GM06990 (cell line): ENCODE measurements at places on chromosomes 4 and X.

- no peak for DNase-seq
These were observed 30.4 kb upstream of the PAGE1 start for GRCh38 chrX:49725923-49726904.

DNA sequence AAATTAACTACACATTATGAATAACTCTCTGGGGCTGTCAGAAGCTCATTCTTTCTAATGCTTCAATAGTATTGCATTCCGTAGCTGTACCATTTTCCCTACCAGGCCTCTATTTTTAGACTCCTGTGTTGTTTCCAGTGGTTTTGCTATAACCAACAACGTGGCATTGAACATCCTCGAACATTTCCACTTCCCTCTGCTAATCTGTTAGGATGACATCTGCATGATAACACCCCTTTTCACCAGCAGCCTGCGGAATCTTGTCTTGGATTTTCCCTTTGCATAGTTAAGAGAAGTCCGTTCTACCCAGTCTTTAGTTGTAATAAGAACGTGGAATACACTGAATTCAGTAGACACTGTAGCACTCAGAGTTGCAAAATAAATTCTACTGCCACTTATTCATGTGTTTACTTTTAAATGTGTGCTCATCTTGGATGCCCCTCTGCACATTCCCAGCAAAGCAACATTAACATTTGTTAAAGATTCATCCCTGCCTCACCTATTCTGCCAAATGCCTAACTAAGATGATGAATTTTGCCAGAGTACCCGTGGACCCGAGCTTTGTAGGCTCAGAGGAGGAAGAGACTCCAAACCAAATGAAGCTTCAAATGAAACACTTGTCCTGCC, 55.6 kb downstream of the SEL1L3 start:
- no peak for DNase-seq

- DNase-seq = peak; percentile 31
These were observed 73.7 kb downstream of the ELOVL6 start for GRCh38 chr4:110124711-110125110.

GRCh38 chrX:48794911-48795515, 6.9 kb upstream of the HDAC6 start:
- DNase-seq = no peak

DNA sequence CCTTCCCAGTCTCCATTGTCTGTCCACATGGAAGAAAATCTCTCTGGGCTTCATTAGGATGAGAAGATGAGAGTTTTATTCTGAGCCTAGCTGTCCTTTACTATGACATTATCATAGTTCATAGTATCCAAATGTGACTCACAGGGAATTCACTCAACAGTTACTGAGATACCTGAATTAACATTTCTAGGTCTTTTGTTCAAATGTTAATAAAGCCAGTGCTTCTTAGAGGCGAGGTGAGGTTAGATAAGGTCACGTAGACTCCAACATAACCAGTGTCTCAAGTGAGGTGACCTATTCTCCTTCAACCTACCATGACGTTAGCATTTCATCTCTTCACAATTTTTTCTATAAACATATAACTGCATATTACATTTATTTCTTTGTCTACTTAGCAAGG, 67.2 kb downstream of the PALLD start:
- no peak for DNase-seq

- DNase-seq = no peak
These were observed 51.9 kb upstream of the LAS1L start for GRCh38 chrX:65586491-65586890.

GRCh38 chr4:16056681-16057385, 27.0 kb downstream of the PROM1 start:
- DNase-seq = no peak

DNA sequence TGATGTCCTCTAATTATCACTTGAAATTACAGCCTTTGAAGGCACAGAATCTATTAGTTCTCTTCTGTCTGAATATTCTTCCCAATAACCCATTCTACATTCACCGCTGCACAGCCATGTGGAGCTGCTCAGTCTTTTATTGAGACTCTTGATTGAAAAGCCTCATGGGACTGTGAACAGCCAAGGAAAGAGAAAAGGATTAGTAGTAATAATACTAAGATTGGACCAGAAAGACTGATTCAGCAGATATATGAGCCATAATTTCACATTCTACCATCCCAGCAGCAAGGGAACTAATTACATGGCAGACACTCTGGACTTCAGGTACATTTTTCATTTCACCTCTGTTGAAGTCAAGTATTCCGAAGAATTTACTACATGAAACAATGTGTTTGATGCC, 2471.7 kb downstream of the ARAP2 start:
- no peak for DNase-seq

DNA sequence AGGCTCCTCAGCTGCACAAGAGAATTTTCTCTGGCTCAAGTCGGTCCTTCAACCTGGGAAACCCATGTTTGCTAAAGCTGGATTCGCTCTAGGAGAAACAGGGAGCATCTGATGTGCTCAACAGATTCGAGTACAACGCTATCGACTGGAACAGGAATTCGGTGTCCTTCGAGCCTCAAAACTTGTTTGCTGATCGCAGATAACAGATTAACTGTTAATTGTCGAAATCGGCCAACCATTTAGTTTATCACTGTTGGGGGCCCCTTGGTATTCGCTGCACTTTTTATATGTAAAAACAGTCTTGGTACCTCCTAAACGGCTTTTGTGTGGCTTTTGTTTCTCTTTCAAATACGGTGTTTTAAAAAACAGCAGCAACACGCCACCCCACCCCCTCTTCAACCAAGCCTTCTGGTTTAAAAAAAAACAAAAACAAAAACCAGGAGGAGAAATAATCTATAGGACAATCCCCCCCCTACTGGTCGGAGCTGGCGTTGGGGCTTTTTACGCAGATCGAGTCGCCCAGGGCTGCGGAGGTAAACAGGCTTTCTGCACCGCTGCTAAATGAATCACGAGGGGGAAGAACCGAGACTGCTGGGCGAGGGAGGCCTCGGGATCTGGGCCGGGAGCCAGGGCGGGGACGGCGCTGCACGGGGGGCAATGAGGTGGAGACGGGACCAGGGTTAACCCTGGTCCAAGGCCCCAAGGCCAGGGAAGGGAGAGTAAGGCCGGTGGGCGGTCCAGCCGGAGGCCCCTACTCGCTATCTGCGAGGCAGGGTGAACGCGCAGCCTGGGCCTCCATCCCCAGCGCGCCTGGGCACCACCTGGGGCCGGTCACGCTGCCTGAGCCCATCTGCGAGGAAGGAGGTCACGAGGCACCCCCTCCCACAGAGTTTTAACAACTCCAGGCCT, 71.7 kb upstream of the BCOR start:
- peak; percentile 80 for DNase-seq

DNA sequence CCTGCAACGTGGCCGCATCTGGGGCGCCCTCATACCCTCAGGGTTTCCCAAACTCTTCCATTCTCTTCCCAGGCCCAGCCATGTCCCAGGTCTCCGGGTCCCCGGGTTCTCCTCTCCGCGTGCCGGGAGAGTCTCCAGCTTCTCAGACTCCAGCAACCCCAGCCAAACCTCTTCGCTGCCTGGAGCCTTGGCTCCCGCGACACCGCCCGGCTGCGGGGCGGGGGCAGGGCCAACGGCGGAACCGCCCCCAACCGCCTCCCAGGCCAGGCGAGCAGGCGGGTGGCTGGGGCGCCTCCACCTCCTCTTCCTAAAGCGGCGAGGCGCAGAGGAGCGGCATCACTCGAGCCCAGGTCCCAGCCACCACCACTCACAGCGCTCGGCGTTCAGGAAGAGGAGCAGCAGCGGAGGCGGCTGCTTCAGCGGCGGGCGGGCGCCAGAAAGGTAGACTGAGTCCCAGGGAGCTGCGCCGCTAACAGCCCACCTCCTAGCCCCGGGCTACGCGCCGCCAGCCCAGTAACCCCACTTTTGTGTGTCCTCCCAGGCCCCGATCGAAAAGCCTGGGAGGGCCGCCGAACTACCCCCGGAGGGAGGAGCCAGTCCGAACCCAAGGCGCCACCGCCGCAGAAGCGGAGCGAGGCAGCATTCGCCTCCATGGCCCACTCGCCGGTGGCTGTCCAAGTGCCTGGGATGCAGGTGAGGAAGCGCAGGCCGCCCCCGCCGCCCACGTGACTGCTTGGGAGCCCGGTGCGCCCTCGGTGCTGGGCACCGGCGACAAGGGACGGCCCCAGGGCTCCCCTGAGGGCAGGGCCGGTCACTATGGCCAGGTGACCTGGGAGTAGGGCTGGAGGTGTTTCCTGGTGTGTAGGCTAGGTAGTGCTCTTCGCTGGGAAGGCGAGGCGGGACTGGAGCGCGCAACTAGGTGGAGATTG, at the start of gene STK26:
STK26 (plus strand) TSS at position 336 of the 929 bp plus-strand sequence; CDS start at position 652, 316 bp downstream.
- DNase-seq = peak; percentile 86

DNA sequence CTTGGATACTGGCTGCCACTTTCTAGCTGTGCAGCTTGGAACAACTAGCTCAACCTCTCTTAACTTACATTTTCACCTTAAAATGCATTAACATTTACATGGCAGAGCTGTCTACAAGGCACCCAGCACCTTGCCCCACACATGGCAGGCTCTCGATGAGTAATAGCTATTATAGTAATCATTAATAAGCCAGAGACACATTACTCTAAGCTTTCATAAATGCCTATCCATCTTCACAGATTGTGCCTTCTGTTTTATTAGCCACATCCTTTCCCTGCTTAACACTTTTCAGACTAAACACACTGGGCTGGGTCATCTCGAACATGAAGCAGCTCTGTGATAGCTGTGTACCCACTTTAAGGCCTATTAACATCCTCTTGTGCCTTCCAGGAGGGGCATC, 83.8 kb upstream of the UCP1 start:
- DNase-seq = no peak

- DNase-seq = no peak
These were observed 12.5 kb downstream of the SOX3 start for GRCh38 chrX:140492066-140492994.

DNA sequence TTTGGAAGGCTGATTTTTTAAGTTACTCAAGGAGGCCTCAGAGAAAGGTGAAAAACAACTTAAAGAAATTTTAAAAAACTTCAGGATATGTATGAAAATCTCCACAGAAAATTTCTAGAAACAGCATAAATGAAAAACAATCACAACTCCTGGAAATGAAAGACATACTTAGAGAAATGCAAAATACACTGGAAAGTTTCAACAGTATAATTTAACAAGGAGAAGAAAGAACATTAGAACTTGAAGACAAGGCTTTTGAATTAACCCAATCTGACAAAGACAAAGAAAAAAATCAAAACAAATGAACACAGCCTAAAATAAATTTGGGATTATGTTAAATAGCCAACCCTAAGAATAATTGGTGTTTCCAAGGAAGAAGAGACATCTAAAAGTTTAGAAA, 300.5 kb downstream of the ANTXR2 start:
- DNase-seq = no peak

GRCh38 chr4:954211-955020, 19.0 kb downstream of the DGKQ start:
- no peak for DNase-seq

DNA sequence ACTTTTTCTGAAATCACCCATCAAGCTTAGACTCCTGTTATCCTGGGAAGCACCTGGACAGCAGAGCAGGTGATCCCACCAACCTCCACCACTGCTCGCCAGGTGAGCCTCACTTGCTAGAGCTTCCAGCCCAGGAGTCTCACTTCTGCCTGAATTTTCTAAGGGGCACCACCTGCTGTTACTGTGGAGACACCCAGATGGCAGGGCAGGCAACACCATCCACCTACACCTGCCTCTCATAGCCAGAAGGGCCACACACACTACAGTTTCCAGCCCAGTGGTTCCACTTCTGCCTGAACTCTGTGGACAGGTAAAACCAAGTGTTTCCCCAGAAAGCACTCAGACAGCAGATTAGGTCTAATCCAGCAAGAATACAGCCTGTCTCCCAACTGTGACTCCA, 262.0 kb downstream of the ARAP2 start:
- DNase-seq = no peak

DNA sequence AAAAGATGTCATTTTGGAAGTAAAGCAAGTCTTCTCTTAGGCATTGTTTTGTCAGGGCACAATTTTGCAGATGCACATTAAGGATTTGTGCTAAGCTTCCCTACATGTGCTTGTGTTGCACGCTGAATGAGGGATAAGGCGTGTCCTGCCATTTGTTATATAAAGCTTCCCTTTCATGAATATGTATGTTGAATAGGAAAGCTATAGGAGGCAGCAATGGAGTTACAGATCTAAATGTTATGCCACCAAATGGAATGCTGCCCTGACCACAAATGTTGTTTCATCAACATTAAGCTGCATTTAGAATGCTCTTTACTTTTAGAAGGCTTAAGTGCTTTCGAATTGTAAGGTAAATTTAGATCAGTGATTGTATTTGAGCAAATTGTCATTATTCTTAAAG, 20.9 kb downstream of the SGMS2 start:
- DNase-seq = no peak

GRCh38 chr4:111268769-111269414, 646.0 kb upstream of the PITX2 start:
- peak; percentile 49 for DNase-seq

GRCh38 chr4:106529348-106530023, 160.9 kb upstream of the GIMD1 start:
- no peak for DNase-seq

DNA sequence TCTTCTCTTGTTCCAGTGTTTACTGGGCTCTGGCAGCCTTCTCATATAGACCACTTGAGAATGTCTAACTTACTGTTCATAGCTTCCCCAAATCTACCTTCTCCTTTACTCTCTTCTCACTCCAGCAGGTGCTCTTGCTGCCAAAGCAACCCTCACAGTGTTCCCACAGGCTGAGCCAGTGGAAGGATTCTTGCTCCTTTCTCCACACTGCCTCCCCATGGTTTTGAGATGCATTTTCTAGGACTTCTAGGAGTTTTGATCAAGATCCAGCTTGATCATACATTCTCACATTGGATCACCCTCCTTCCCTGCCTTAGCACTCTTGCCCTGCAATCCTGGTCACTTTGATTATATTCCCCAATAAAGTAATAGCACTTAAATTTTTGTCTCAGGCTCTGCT, 230.8 kb downstream of the TMEM47 start:
- DNase-seq = no peak

DNA sequence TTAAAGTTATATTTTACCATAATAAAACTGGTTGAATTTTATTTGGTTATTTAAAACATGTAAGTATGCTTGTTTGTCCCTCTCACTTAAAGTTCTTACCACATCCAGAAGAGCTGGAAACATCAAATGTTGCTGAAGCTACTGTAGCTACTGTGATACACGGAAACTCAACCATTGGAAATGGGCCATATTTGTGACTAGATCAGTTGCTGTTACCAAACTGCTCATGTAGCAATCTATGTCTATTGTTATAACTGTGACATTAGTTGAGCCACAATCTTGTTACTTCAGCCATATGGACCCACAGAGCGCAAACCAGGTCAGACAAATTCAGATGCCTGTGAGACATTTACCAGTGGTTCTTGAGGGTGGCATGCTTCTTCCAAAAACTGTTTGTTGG, 41.6 kb downstream of the NDNF start:
- no peak for DNase-seq

DNA sequence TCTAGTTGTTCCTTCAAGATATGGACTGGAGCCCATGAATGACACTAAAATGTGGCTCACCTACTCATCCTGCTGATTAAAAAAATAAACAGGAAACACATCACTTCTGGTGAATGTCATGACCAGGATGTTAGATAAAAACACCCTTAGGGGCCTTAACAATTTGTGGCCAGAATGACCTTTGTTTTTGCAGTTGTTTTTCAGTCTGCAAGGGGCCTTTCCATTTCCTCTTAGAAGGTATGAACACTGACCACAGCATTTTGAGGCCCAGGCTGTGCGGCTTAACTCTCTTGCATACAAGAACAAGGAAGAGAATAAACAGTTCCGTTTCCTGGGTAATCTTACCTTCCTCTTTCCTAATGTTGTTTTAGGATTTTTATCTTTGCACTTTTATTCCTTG, 113.2 kb downstream of the IL1RAPL2 start:
- no peak for DNase-seq

- no peak for DNase-seq
These were observed 37.9 kb downstream of the SGMS2 start for GRCh38 chr4:107862658-107863057.

- DNase-seq = no peak
These were observed 65.1 kb downstream of the LHFPL1 start for GRCh38 chrX:112614640-112615039.
